Regular cardiac myocyte (primary cell): ENCODE measurements at places on chromosomes 12 and 14. TPM values are rescaled to one million over a fixed set of nuclear protein-coding genes. Genes with fewer than 3 reads are reported as not detected.

IFNG-AS1 gene
- not detected in 2 replicates for total RNA-seq

IL31 gene
- total RNA-seq: not detected in 2 replicates

CAPS2 gene
- total RNA-seq: 2.9 and 7.0 TPM in 2 replicates

LTBR gene
- total RNA-seq: 36.8 and 71.0 TPM in 2 replicates

METTL3 gene
- total RNA-seq: 79.0 and 108 TPM in 2 replicates

TRPV4 gene
- total RNA-seq: 1.2 and 1.7 TPM in 2 replicates
